ENCODE measurements at places on chromosomes 13 and 19. TPM values are rescaled to one million over a fixed set of nuclear protein-coding genes. Genes with fewer than 3 reads are reported as not detected.

The CBLC gene
- not detected for total RNA-seq

DNA sequence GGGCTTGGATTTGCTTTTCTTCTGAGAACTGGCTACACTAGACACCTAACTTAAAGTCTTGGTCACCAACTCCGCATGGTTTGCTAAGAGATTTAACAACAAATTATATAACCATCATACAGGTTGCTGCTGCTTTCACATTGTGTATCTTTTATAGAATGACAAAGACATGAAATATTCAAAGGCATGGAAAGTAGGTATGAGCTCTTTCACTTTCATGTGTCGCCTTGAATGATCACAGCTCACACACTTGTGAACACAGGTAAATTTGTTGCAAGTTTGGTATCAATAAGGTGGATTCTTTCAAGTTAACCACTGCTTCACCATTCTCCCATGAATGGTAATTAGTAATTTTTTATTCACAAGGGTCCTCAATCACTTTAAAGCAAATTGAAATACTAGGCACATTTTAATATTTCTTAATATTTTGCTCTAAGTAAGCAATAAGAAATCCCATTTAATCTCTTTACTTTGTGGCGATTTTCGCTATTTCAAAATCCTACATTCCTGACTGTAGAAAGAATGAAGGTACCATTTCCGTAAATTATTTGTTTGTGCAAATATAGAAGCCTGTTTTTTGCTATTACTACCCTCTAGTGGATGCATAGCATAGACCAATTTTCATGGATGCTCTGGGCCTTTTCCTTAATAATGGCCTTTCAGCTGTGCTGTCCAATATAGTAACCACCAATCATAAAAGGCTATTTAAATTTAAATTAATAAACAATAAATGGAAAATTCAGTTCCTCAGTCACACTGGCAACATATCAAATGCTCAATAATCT, 45.5 kb upstream of the FREM2 start:
- no peak for DNase-seq

The FGF22 gene
- total RNA-seq = 0.62 TPM

GRCh38 chr13:59480396-59481259, 683.1 kb downstream of the DIAPH3 start:
- no peak for DNase-seq

The COX7A1 gene
- 3.9 TPM for total RNA-seq

The ZFP14 gene
- 61.1 TPM for total RNA-seq

DNA sequence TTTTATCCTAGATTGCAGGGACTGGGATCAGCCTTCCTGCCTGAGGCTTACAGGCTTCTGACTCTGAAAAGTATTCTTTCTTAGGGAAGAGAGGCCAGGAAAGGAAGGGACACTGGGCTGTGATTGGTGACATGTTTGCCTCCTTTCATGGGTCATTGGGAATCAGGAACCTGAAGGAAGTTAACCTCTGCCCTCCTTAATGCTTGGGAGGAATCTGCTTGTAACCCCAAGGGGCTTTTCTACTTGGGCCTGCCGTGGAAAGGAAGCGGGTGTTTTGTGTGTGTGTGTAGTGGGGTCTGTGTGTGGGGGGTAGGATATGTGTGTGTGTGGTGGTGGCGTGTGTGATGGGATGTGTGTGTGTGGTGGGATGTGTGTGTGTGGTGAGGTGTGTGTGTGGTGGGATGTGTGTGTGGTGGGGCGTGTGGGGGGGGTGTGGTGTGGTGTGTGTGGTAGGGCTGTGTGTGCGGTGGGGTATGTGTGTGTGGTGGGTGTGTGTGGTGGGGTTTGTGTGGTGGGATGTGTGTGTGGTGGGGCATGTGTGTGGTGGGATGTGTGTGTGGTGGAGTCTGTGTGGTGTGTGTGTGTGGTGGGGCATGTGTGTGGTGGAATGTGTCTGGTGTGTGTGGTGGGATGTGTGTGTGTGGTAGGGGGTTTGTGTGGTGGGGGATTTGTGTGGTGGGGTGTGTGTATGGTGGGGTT, 41.3 kb upstream of the NPAS1 start:
- no peak for DNase-seq

- no peak for DNase-seq
These were observed 66.7 kb downstream of the FRY start for GRCh38 chr13:32098272-32098671.

- DNase-seq = no peak
These were observed 253.6 kb upstream of the DACH1 start for GRCh38 chr13:72120632-72121031.

The GDF15 gene
- total RNA-seq = not detected

DNA sequence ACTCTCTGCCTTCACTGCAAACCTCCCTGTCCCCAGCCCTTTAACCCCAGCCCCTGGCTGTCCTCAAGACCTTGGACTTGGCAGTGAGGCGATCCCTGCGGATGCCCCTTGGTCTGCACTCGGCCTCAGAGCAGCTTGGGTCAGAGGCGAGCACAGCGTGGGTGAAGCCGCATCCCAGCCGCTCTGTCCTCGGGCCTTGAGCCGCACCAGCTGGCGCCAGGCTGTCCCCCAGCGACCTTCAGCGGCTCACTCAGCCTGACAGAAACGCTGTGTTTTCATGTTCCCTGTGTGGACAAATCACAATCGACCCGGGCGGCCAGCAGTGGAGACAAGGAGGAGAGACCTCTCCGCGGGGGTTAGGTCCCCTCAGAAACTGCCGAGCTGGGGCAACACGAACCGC, 52.0 kb downstream of the GNG7 start:
- DNase-seq = no peak

The SLC15A1 gene
- not detected for total RNA-seq

DNA sequence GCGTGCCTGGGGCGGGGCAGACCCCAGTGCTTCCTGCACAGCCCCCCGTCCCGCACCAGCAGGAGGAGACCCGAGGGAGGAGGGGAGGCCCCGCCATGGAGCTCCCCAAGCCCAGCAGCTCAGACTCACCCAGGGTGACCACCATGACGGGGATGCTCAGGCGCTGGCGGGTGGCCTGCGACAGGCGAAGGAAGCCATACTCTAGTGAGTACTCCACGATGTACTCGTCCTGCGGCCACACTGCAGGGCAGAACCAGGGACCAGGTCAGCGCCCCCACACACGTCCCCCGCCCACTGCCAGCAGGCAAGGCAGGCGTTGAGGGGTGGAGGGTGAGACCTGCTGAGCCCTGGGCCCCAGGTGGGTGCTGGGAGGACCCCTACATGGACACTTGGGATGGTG, 8.6 kb downstream of the TMEM259 start:
- DNase-seq = no peak

DNA sequence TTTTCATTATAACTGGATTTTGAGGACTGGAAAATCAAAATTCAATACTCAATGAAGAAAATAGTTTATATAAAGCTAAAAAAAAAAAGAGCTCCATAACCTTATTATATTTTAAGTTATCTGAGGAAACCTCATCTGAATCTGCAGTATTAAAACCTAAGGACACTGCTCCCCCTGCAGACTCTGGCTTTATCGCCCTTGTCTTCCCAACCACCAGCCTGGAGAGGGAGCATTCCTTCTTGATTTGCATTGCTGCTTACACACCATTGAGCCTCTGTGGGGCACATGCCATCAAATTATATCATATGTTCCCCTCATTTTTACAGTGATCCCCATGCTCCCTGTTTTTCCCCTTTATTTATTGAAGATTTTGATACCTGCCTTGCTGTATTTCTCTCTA, 871.4 kb upstream of the GPC6 start:
- DNase-seq = no peak

GRCh38 chr13:94662274-94662945, 49.9 kb downstream of the SOX21 start:
- no peak for DNase-seq

Data from occipital lobe (tissue), 3 donors.